ENCODE measurements at places on chromosomes 4 and X.
A peak's percentile ranks its signal among the peaks of the same experiment; 100 is the strongest.

DNA sequence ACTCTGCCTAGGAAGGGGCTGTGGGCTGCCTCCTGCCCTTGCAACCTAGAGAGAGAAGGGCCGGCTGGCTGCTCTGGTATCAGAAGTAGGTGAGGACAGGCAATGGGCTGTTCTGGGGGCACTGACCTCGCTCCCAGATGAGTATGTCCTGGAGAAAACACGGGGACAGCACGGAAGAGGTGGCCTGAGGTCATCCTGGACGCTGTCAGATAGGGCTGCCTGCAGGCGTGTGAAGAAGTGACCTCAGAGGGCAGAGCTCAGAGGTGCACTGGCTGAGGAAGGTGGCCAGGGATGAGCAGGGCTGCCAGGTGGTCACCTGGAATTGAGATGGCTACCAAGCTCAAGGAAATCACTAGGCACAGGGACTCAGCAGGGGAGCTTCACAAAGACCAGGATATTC is 159.6 kb downstream of the TSPAN5 start:
- DNase-seq: no peak

- no peak for DNase-seq
These were observed 182.1 kb upstream of the TET2 start for GRCh38 chr4:104964410-104965175.

- no peak for DNase-seq
These were observed 72.2 kb upstream of the GABRG1 start for GRCh38 chr4:46196086-46196485.

DNA sequence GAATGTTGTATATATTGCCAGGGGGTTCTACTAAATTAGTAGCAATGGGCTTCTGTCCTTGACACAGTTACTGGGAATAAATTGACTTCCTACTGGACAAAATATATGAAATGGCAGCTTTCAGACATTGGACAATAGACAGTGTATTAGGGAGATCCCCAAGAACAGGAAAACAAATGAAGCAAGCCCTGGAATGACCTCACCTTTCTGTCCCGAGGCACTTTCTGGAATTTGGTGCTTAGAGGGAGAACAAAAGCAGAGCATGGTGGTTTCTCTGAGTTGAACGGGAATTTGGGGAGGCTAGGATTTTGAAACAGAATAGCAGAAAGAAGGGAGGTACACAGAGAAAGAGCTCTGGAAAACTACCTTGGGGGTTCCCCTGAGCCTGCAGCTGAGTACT is 187.7 kb upstream of the MAGEB2 start:
- no peak for DNase-seq

- no peak for DNase-seq
These were observed 81.6 kb downstream of the SORBS2 start for GRCh38 chr4:185730387-185730786.

GRCh38 chr4:153420361-153420760 is 45.8 kb upstream of the TMEM131L start:
- no peak for DNase-seq

- DNase-seq: no peak
These were observed 37.4 kb downstream of the ETNPPL start for GRCh38 chr4:108725457-108725856.

GRCh38 chr4:7417639-7418038 is 17.1 kb downstream of the PSAPL1 start:
- no peak for DNase-seq

DNA sequence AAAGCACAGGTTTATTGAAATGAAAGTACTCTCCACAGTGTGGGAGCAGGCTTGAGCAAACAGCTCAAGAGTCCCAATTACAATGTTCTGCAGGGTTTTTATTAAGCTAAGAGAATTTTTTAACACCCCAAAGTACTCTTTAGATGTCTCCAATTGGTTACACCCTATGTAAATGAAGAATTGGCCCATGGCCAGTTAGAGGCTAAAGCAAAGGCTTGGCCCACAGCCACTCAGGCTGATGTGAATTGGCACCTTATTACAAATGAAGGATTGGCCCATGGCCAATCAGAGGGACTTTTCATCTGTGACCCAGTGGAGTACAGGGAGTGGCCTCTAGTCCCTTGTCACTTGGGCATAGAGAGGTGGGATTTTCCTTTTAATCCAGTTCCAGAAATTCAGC is 30.1 kb upstream of the IQCM start:
- DNase-seq: peak; percentile 9
